Kasumi-1 (cell line): ENCODE measurements at places on chromosomes 6 and 20.

DNA sequence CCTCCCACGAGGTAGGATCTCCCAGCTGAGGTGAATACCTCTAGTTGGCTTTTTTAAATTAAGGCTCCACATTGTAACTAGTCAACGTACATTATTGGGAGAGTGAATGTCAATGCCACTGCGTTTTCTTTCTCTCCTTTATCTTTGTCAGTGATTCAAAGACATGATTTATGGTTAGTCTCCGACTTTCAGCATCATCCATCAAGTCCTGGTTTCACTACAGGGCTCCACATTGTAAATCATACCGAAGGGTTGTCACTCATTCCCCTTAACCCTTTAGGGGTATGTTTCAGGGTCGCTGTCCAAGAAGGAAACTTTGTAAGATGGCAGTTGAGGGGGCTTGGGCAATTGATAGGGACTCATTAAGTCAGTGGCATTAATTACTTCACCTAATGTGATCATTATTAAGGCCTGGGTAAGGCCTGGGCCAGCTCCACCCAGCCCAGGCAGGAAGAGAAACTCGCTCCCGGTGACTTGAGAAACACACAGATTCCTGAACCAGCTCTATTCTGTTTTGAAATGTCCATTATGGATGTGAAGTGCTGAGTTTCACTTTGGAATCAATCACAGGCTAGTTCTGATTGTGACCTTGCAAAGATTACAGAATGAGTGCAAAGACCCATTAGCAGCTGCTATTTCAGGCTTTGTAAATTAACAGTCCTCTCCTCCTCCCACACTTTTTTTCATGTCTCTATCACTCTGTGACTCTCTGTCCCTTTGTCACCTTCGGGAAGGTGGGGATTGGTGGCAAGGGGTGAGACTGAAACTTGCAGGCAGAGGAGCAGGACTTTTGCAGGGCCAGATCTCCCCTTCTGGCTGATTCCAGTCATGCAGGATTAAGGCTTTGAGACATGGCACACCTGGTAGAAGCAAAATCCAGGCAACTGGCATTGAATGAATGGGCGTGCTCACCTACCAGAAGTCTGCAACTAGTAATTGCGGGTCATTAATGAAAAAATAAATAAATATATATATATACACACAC lies 222.4 kb downstream of the TSHZ2 start:
- DNase-seq: no peak

- DNase-seq: no peak
These were observed 16.1 kb downstream of the PCMTD2 start for GRCh38 chr20:64271636-64272035.

DNA sequence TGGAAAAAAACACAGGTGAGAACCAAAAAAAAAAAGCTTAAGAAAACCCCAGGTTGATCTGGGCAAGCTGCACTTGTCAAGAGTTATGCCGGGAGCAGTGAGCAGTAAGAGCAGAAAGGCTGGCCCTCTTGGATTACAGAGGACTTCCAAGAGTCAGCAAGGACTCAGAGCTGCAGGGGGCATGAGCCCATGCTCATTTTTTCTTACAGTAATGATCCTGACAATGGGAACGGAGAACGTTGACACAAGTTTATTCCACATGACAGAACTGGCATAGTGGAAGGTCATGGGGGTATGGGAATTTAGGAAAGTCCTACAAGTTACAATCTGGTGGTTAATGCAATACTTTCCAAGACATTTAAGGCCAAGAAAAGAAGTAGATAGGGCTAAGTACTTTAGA lies 256.6 kb downstream of the GMDS start:
- no peak for DNase-seq

- no peak for DNase-seq
These were observed 194.8 kb upstream of the PROKR2 start for GRCh38 chr20:5511505-5511904.

DNA sequence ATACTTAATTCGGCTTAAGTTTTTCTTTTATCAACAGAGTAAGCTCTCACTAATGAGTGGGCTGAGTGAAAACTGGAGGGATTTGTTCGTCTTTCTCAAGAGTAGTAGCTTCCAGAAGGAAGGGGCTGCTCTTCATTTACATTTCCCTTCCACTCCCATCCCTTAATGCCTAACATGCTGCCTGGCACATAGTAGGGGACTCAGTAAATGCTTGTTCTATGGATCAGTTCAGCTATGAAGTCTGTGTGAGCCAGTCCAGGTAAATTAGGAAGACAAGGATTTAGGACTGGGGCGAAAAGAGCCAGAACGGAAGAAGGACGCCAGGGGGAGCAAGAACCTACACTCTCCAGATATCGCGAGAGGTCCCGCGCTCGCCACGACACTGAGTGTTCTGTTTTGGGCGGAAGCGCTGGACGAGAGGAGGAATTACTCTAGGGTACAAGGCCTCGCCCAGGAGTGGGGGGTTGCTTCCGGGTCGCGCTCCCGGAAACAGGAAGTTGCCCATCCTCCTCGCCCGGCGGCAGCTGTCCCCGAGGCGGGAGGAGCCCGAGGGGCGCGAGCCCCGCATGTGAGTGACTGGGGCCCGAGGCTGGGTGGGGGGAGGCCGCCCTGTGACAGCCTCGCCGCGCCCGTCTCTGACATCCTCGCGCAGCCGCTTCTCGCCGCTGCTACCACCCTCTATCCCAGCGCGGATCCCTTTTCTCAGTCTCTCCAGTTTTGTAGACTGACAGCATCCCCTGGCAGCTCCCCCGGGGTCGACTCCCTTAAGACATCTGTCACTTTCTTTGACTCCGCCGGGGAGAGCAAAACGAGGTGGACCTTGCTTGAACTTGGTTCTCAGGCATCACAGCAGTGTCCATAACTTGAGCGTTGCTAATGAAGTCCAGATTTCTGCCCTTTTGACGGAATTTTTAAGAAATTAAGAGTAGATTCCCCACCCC lies at the start of gene C6orf89:
Gene C6orf89 (plus strand): TSS at position 492 of the 941 bp plus-strand sequence. CDS start 13,493 bp downstream, outside the sequence.
- peak; percentile 97 for DNase-seq

GRCh38 chr6:130020073-130020906 lies 1.9 kb downstream of the L3MBTL3 start:
- peak; percentile 28 for DNase-seq

DNA sequence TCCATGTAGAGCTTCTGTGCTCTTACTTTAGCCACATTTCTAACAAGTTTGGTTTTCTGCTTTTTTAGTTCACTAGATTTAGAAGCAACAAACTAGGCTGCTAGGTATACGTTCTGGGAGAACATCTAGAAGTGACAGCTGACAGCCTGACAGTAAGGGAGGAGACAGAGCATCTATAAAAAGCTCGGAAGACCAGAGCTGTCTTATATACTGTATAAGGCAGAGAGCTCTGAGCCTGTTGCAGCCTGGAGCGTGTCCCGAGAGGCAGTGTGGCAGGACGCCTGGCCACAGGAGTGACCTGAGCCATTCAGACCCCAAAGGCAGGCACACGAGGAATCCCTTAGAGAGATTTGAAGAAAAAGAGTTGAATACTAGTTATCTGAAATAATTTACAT lies 24.6 kb downstream of the PPP1R14C start:
- no peak for DNase-seq

GRCh38 chr6:9225441-9225871 lies 790.1 kb upstream of the SLC35B3 start:
- no peak for DNase-seq

GRCh38 chr6:85460921-85461797 lies 11.3 kb downstream of the NT5E start:
- DNase-seq: peak; percentile 89
